ENCODE measurements at places on chromosomes 16 and 17.

DNA sequence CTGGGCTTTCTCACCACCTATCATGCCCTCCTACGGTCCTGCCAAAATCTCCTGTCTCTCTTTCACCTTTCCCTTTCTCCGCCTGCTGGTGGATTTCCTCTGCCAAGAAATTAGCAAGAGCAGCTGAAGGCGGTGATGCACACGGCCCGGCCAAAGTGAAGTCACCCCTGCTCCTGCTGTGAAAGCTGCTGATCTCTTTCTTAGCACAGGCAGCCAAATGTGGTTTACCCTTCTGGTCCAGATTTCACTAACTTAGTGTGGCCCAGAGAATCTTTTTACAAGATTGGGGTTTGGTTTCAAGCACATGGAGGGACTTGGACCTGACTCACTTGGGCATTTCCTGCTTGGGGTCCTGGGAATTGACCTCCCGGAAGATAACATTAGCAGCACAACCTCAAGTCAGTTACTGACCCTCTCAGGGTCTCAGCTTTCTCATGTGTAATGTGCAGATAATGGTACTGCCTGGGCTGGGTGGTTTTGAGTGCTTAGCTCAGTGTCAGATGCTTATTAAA is 155.7 kb downstream of the SOCS1 start:
- no peak for DNase-seq

DNA sequence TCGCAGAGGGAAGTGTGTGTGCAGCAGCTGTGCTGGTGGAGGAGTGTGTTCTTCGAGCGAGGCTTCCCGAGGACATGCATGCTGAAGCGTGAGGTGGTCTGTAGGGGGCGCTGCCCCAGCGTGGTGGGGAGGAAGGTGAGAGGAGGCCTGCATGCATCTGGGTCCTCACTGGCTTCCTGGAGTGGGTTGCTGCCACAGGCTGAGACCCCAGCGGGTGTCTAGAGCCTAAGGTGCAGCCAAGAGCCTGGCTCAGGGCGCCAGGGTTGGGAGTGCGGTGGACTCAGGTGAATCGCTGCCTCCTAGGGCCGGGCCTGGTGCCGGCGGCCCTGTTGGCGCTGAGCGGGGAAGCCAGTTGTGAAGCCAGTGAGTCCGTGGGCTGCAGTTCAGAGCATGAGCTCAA is 7.5 kb upstream of the HSD3B7 start:
- DNase-seq, result no peak

DNA sequence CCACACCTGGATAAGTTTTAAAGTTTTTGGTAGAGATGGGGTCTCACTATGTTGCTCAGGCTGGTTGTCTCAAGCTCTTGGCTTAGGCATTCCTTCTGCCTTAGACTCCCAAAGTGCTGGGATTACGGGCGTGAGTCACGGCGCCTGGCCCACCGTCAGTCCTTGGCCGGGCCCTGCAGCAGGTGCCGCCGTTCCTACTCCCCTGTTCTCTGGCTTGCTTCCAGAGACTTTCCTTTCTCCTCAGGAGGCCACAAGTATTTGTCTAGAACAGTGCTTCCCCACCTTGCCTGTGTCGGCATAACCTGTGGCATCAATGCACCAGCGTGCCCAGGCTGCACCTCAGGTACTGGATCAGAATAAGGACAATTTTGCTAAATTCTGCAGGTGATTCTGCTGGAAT is 3.0 kb upstream of the MGAT5B start:
- DNase-seq, result no peak

GRCh38 chr16:79213214-79213613 is 387.3 kb downstream of the MAF start:
- DNase-seq, result peak; percentile 69

GRCh38 chr17:80938556-80938955 is 53.1 kb upstream of the CHMP6 start:
- peak; percentile 93 for DNase-seq

- DNase-seq, result no peak
Observed at GRCh38 chr17:39225308-39225958, at the start of gene STAC2. TSS of gene STAC2 (minus strand) at chr17:39225945. CDS start at chr17:39225502, 443 bp downstream.

GRCh38 chr17:1590747-1591473 is 28.3 kb upstream of the PITPNA start:
- DNase-seq, result no peak

DNA sequence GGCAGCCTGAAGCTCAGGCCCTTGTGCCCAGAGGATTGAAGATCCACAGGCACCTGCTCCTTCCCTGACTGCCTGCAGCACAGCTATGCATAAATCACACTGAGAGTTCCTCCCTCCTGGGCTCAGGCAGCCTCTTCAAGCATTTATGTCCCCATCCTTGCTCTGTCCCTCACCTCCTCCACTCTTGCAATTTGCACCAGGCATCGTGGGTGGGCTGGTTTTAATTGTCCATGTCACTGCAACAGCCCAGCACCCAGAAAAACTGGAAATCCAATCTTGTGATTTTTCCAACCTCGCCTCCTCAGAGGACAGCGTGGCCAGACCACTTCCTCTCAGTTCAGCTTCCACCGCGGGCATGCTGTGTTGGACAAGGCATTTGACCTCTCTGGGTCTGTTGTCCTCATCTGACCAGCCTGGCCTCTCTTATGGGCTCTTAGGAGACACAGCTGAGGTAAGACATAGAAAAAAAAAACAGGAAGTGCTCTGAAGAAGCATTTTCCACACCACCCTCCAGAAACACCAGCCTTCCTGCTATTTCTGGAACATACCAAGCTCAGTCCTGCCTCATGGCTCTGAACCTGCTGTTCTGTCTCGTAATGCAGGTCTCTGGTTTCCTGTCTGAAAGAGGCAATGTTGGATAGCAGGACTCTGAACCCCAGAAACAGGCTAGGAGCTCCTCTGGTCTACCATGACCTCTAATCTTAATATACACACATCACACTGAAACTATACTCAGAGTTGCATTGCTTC is 8.3 kb downstream of the TMEM114 start:
- DNase-seq, result peak; percentile 99

DNA sequence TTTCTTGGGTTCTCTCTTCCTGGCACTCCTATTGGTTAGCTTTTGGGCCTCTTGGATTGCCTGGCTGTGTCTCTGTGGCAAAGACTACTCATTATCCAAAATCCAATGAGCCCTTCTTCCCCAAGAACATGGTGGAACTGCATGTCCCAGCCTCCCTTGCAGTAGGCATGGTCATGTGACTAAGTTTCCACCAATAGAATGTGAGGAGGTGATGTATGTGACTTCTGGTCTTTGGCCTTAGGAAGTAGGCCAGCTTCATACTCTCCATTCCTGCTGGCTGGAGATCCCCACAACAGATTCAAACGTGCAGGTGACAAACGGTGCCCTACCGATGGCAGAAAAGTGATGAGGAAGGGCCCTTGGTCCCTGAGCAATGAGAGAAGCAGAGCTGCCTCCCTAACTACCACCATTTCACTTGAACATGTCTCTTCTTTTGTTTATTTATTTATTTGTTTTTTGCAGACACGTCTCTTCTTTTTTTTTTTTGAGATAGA is 17.3 kb upstream of the SPN start:
- peak; percentile 89 for DNase-seq

- DNase-seq, result no peak
Observed at GRCh38 chr17:57109393-57110151, 24.5 kb downstream of the AKAP1 start.

DNA sequence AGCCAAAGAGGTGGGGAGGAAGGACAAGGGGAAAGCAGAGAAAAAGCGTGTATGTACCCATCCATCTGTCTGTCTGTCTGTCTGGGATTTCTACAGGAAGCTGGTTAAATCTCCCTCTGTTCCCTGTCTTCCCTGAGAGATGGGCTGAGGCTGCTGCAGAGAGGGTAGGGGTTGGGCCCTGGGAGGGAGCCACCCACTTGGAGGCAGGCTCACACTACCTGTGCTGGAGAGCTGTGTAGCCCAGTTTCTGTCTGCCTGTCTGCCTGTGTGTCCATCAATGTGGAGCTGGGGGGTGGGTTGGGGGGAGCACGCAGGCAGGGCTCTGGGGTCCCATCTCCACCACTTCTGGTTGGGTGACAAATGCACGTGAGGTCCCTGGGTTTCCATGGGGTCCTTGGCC is 18.6 kb upstream of the C17orf113 start:
- no peak for DNase-seq

GRCh38 chr17:5422505-5422904 is 2.5 kb downstream of the RPAIN start:
- DNase-seq, result no peak

- no peak for DNase-seq
Observed at GRCh38 chr16:24138024-24138423, 118.1 kb upstream of the CACNG3 start.

- DNase-seq, result no peak
Observed at GRCh38 chr17:6654841-6655731, 3.5 kb downstream of the C17orf100 start.

DNA sequence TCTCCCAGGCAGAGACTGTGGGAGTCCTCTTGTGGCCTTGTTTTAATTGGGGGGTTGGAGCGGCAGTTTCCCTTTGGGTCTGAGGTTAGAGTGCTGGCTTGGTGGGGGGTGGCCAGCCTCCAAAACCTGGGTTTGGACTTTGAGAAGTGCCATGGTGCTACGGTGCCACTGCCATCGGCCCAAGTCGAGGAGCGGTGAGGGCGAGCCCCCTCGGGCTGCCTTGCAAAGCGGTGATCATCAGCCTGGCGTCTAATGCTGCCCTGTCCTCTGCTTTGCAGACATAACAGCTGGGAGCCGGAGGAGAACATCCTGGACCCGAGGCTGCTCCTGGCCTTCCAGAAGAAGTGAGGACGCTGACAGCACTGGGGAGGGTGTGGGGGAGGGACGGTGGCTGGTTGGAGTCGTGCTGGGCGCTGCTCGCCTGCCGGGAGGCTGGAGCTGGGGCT is 1.2 kb downstream of the CBX2 start:
- DNase-seq, result no peak

Measured in inflammatory macrophage (primary cell).